Activated T-helper 17 cell treated with anti-CD3 and anti-CD28 coated beads, Interleukin-2, amount 50 U/mL, for 72 hours (primary cell): ENCODE measurements at places on chromosomes 2 and 18. TPM values are rescaled to one million over a fixed set of nuclear protein-coding genes. Genes with fewer than 3 reads are reported as not detected.

DNA sequence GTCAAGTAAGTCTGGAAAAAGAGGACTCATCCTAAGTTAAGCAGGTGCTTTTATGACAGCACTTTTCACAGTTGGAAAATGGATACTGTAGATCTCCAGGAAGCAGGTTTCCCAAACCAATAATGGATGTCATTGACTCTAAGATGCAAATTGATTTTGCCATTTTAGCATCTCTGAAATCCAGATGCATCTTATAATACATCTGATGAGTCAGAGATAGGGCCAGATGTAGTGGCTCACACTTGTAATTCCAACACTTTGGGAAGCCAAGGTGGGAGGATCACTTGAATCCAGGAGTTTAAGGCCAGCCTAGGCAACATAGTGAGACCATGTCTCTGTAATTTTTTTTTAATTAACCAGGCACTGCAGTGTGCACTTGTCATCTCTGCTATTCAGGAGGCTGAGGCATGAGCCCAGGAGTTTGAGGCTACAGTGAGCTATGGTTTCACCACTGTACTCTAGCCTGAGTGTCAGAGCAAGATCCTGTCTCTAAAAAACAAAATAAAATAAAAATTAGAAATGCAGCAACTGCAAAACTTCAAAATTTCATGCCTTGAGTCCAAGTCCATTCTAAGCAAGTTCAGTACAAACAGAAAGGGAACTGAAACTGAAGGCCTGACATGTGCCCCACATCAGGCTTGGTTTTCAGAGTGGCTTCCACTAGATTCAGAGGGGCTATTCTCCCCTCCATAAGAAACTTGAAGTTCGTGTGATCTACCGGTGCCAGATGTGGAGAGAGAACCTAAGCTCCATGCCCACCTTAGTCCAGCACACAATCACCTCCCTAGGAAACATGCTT is 267.8 kb upstream of the NCKAP5 start:
- no peak for ATAC-seq

Gene GNLY
- total RNA-seq, result 10.6 TPM

DNA sequence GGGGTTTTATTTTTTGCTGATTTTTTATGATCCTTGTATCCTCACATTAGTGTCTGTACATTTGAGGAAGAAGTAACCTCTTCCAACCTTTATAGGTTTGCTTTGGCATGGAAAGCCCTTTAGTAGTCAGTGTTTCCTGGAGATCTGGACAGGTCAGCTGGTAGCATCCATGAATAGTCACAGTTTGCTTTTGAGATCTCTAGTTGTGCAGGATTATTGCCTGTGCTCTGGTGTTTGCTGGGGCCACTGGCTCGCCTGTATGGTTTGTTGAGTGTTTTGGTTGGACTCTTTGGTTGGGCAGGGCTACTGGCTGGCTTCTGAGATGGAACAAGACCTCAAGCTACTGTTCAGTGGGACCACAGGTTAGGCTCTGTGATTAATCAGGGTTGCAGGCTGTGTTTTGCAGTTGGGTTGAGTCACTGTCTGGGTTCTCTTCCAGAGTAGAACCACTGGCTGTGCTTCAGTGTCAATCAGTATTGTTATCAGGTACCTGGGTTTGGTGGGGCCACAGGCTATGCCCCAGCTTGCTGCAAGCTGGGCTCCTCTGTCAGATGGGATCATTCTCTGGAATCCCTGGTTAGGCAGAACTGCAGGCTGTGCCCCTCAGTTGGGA is 20.0 kb downstream of the SP140L start:
- ATAC-seq, result peak; percentile 76

Gene SLC14A1
- 0.17 TPM for total RNA-seq

Gene TMEM169
- total RNA-seq, result 1.5 TPM

DNA sequence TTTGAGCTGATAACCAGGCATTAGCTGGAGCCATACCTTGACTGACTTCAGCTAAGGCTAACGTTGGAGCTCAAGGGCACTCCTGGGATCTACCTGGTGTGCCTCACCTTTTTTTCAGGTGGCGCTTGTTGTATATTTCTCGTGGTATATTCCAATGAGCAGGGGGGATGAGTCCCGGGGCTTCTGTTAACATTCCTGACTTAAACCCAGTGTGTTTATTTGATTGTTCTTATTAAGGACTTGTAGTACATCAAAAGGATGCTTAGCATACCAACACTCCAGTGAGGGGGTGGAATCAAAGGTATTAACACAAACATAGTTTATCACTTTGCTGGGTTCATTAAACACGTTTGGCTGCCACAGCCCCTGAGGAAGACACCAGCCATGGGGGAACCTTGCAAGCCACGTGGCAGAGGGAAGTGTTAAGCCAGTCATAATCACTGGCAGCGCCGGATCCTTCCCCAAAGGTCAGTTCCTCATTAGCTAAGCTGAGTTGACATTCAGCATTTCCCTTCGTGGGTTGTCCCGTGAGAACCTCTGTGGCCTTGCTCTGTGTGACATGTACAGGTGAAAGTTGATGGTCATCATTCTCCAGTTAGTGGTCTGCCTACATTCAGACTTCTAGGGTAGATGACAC is 119.5 kb upstream of the MCFD2 start:
- no peak for ATAC-seq
